Pulmonary artery endothelial cell (primary cell): ENCODE measurements at places on chromosomes 4 and X.

GRCh38 chrX:14300376-14300775, 229.0 kb upstream of the GLRA2 start:
- no peak for DNase-seq

- DNase-seq: no peak
These were observed 54.5 kb downstream of the TENM3 start for GRCh38 chr4:182297659-182298058.

GRCh38 chrX:110803506-110803905, 7.9 kb upstream of the CHRDL1 start:
- DNase-seq: no peak

- DNase-seq: no peak
These were observed 322.9 kb downstream of the ANKRD50 start for GRCh38 chr4:124389591-124389990.

GRCh38 chrX:318068-318738, 393 bp downstream of the GTPBP6 start:
- peak; percentile 97 for DNase-seq

- DNase-seq: no peak
These were observed 96.2 kb downstream of the SOWAHB start for GRCh38 chr4:76801621-76802235.

DNA sequence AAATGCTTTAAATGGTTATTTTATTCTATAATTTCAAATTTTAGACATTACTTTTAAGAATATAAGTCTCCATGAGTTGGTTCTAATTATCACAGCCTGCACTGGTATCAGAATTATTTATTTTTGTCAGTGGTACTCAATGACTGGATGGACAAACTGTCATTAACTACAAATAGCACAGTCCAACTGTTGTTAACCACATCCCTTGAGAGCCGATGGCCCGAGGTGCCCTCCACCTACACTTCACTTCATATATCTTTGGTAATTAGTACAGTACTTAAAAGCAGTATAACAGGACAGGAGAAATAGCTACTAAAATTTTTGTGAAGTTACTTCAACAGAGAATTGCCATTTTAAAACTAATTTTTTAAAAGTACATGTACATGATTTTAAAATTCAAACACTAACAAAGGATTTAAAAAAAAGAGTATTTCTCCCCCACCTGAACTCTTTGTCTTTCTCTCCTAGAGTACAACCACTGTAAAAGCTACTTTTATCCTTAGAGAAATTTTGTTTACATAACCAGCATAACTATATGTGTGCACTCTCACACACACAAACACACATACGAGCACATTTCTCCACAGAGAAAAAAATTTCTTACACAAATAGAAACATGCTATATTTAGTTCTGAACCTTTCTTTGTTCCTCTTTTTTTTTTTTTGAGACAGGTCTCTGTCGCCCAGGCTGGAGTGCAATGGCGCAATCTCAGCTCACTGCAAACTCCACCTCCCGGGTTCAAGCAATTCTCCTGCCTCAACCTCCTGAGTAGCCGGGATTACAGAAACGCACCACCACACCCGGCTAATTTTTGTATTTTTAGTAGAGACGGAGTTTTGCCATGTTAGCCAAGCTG, 6.5 kb downstream of the TIFA start:
- DNase-seq: no peak
